ENCODE measurements at places on chromosomes 5 and 9.

GRCh38 chr5:60208716-60209115 is 315.2 kb upstream of the PDE4D start:
- DNase-seq, result no peak

GRCh38 chr5:6176102-6176693 is 202.1 kb downstream of the MED10 start:
- DNase-seq, result no peak

GRCh38 chr5:57834829-57835608 is 352.4 kb upstream of the ACTBL2 start:
- DNase-seq, result peak; percentile 63

DNA sequence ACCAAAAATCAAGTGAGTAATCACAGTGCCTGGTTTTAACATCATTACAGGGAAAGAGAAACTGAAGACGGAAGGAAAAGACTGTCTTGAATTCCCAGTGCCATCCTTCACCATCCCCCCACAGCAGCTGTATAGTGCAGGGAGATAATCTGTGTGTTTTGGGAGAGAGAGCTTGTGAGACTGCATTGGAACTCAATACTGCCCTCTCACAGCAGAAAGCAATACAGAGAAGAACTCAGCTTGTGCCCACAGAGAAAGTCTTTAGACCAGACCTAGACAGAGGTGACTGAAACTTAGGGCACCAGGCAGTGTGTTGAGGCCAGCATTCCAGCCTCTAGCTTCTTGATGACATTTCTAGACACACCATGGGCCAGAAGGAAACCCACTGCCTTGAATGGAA is 754.7 kb upstream of the CDH6 start:
- no peak for DNase-seq

DNA sequence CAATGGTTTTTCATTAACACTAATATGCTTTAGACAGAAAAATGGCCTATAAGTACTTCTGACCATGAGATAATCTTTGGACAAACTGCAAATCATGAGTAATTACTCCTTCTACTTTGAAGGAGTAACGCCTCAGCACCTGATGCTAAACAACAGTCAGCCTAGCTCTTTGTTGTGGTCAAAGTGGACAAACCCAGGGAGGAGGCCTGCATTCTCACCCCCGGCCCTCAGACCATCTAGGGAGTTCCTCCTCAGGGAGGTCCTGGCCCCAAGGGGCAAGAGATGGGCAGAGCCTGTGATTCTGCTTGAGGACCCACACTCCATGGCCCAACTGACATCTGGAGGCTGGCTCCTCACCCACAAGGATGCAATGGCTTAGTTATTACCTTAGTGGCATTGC is 48.2 kb upstream of the ANGPTL2 start:
- no peak for DNase-seq

DNA sequence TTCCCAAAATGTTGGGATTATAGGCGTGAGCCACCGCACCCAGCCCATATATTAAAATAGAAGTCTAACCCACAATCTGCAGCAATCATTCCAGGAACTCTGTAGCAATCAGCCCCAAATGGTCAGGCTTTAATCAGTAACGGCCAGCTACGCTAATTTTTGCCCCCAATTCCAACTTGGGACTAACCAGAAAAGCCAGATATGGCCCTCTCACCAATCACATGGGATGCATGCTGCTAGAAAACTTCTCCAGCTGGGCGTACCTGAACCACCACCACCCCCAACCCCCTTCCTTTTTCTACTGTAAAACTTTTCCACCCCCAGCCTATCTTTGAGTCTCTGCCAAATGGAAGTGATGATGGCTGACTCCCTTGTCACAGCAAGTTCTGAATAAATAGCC is 4.1 kb downstream of the SUSD1 start:
- DNase-seq, result no peak

DNA sequence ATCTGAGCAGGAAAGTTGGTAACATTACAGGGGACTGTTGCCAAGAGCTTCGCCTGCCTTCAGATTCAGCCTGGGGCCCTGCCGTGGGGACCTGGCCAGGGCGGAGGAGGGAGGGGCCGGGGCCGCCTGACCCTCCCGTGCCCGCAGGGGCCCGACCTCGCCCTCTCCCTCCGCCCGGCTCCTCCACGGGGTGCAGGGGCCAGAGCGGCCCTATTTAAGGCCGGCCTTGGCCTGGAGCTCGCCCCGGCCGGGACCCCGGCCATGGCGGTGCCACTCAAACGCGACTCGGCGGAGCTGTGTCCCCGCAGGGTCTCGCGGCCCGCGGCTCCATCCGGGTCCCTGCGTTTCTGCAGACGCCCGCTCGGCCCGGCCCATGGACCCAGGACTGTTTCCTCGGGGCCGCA is 757 bp downstream of the TMEM250 start:
- DNase-seq, result no peak

- no peak for DNase-seq
Measured at GRCh38 chr5:74020503-74020902, 394.5 kb downstream of the ARHGEF28 start.

DNA sequence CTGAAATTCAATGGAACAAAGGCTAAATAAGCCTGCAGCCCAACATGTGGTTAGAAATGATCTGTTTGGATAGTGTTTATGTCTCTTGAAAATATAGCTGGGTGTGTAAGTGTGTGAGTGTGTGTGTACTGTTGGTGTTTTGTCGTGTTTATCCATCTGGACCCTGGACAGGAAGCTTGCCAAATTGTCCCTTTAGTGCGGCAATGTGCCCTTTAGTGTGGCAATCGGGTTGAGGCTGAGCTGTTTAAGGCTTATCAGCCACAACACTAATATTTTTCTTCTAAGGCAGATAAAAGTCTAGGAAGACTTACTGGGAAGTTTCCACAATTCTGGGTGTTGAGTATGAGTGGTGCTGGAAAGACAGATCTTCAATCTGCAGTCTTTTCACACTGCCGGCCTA is 180.2 kb downstream of the YTHDC2 start:
- DNase-seq, result no peak

- DNase-seq, result no peak
Measured at GRCh38 chr5:78364005-78364404, 3.6 kb downstream of the SCAMP1 start.

- no peak for DNase-seq
Measured at GRCh38 chr5:104652271-104652861, 1089.8 kb upstream of the NUDT12 start.

DNA sequence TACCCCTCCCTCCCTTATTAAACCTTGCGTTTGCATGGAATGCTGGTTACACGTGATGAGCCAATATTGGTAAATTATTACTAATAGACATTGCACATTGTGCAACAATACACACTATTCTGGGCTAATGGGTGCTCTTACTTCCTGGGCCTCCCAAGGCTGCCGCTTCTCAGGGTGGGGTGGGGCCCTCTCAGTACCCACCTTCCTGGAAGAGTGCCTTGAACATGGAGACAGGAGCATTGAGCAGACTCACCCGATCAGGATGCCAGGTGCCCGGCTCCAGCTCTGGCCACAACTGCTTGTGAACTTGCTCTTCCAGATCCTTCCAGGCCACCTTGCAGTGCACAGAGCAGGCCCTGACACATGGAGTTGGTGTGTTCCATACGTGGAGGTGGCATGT is 24.7 kb upstream of the CEP72 start:
- DNase-seq, result no peak

GRCh38 chr5:50808406-50808805 is 142.0 kb downstream of the PARP8 start:
- DNase-seq, result no peak

Measured in EH (cell line).